SJCRH30 (cell line): ENCODE measurements at places on chromosomes 3 and 15.

DNA sequence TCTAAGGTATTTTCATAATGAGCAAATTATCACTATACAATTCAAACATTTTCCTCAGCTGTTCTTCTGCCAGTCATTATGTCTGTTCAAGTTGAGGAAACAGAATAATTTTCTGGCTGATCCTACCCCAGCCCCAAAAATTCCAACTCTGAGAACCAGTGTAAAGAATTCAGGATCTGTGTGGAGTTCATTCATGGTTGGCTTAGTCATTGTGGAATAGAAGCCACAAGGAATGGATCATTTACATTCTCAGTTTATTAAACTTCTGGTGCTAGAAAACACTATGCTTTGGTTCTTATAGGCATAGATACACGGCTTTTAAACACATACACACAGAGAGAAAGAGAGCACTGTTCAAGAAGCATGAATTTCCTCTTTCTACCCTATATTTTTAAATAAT, 134.6 kb downstream of the CMSS1 start:
- peak; percentile 87 for DNase-seq

DNA sequence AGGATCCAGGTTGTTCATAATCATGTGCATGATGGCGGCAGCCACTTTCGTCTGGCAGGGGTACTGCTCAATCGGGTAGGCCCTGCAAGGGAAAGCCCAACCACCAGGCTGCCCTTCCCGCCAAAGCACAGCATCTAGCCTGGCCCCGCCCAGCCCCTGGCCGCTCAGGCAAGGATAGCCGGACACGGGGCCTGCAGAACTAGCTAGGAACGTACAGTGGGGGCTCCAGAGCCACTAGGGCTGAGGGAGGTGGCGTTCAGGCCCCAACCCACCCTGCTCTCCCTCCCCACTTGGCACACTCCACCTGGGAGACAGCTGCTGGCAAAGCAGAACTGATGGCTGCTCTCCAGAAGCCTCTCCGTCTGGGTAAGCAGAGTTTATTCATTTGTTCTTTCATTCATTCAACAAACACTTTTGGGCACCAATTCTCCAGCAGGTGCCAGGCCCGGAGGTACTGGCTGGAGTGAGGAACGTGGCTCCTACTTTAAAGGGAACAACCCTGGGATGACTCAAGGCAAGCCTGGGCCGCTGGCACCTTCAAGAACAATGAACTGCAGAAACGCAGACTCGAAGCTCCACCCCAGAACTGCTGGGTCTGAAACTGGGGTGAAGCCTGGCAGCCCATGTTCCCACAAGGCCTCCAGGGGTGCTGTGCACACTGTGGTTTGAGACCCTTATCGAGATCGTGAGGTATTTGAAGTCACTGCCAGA, 7.8 kb downstream of the UROC1 start:
- no peak for DNase-seq

DNA sequence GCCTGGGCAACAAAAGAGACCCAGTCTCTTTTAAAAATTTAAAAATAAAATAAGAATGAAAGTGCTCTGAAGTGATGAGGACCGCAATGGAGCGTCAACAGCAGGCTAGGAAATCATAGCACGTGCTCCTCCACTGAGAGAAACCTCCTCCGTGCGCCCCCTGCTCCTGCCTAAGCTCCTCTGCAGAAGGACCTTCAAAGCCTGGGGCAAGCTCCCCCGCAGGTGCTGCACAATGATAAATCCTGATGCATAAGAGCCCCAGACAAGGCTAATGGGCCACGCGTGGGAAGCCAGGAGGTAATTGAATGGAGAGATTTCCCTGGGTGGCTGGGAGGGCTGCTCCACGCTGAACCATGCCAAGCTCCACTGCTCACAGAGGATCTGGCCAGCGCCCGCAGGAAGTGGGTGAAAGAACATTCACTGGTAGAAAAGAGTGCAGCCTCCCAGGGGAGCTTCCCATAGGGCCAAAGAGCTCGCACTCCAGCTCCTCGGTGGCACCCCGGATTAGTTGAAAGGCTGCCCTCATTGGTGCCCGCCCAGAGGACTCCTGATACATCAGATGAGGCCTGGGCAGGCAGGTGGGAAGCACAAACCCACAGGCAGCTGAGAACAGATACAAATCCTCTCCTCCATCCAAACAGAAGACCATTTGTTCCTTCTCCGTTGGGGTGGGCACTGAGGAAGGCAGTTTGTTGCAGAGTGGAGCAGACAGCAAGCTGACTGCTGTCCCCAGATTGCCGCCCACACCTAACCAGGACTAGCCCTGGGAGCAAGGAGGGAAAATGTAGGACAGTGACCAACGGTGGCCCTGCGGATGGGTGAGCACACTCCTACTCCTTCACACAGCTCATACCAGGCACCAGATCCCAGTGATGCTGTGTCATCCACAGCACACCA, 52.5 kb downstream of the CPN2 start:
- DNase-seq = no peak

DNA sequence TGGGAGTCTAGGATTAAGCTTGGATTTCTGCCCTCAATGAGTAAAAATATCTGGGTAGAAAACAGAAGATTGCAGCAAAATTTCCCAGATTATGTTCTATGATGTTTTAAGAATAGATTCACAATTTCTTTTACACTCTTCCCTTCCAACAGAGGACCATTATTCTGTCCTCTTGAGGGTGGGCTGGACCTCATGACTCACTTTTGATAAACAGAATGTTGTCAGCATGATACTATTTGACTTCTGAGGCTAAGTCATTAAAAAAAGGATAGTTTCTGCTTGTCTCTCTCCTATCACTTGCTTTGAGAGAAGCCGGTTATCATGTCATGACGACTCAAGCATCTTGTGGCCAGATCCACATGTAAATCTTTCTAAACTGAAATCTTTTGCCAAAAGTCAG, 396.2 kb upstream of the CDIN1 start:
- DNase-seq = no peak

- DNase-seq = no peak
Measured at GRCh38 chr3:71355862-71356261, 227.7 kb downstream of the FOXP1 start.

DNA sequence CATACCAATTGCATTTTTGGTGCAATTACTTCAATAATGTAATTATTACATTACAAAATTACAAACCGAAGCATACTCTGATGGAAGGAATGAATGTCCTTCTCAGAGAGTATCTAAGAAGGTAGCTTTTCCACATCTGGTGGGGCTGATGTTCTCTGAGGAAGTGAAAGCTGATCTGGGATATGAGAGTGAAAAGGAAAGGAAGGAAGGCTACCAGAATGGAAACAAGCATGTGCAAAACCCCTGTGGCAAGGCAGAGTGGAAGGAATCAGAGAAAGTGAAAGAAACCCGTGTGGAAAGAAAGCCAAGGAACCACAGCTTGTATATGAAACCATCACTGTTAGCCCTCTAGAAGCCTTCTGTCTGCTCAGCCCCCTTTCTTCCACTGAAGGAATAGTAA, 35.3 kb upstream of the GOLGA8A start:
- DNase-seq = no peak

GRCh38 chr3:47871389-47871788, 68.5 kb downstream of the DHX30 start:
- DNase-seq = no peak

- no peak for DNase-seq
Measured at GRCh38 chr3:114378760-114379159, 84.9 kb downstream of the TIGIT start.

DNA sequence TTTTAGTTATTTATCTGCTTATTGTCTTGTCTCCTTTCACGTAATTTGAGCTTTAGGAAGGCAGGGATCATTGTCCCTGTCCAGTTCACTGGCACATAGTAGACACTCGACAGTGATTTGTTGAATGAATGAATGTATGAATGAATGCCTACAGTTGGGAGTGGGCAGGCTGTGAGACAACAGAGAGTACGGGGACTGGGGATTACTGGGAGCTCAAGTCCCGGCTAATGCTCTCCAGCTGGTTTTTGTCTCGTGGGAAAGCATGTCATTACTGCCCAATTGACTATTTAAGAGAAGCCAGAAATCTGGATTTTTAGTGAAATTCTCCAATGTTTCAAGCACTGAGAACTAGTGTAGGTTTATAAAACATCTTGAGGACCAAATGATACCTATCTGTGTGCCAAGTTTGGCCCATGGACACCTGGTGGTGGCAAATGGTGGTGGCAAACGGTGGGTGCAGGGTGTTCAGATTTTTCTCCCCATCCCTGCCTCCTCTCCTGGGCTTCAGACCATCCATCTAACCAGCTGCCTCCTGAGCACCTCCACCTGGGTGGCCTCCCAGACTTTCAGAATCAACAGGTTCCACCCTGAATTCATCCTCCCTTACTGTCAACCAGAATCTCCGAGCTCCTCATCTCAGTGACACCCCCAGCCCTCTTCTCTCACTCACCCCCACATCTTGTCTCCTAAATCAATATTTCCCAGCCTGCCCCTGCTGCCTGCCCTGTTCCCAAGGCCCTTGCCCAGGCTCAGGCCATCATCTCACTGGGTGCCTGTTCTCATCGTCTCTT, 36.2 kb upstream of the TRH start:
- DNase-seq = no peak

DNA sequence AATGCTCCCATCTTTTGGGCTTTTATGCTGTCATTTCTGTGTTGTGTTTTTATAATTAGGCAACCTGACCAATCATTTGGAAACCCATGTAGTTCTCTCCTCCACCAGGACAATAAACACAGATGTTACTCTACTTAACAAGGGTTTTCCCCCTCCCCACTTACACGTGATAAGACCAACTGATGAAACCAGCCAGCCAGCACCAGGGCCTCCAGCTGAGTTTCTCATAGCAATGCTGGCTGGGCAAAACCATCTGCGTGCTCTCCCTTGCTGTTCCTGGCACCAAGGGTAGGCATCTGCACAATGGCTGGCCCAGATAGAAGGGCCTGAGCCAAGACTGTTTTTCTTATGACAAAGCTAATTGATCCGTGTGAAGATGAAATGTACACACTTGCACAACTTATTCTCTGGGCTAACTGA, 310.4 kb downstream of the PLCL2 start:
- DNase-seq = no peak

DNA sequence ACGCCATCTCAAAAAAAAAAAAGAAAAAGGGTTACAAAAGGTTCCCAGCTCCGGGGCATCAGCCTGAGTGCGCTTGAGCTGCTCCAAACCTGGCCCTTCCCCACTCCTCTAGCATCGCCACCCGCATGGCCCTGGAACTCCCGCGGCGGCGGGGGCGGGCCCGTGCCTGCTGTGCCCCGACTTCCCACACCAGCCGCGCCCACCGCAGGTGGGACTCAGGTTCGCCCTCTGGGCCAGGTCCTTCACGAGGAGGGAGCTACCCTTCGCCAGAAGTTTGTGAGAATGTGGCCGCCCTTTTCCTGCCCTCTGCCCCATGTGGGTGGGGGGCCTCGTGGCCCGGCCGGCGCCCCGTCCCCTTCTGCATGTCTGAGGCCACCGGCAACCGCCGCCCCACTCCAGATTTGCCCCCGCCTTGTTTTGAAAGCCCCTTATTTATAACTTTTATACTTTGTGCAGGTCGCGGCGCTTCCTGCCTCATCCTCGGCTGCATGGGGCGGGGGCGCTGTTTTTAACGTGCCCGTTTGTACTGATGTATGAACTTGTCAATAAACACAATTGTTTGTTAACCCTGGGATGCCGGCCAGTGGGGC, 507 bp upstream of the JMJD7 start:
- DNase-seq = no peak

- DNase-seq = no peak
Measured at GRCh38 chr3:138046085-138046484, 36.1 kb downstream of the CLDN18 start.

DNA sequence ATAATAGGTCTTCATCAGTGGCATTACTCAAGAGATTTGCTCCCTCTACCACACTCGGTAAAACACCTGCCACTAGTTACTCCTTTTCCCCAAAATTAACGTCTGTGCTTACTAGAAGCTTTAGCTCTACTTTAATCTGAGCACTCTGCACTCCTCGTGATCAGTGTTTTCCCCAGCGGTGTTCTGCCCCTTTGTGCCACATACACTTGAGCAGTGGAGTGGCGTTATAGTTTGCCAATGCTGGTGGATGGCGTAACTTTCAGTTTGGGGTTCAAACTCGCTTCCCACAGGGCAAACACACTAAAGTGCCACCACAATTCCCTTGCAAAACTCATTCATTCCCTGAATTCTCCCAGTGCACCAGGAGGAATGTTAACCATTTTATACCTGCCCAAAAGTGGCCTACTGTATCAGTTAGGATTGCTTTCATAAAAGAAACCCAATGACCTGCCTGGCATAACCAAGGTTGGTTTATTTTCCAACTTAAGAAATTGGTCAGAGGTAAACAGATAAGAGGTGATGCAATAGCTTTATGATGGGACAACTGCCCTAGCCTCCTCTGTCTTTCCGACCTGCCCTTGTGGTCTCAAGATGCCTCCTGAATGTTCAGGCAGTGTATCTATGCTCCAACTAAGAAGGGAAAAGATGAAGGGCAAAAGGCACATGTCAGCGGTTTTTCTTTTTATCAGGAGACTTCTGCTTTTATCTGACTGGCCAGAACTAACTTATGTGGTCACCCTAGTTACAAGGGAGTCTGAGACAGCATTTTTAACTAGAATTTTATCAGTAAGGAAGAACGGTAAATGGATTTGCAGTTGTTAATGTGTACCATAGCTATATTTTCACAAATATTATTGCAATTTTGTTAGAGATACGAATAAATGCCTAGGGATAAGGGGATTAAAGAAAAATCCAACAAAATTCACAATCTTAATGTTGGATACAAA, 83.9 kb downstream of the FSIP1 start:
- no peak for DNase-seq

- DNase-seq = no peak
Measured at GRCh38 chr15:88606070-88606794, 14.9 kb upstream of the AEN start.

GRCh38 chr3:94175677-94176076, 112.8 kb downstream of the NSUN3 start:
- DNase-seq = no peak

DNA sequence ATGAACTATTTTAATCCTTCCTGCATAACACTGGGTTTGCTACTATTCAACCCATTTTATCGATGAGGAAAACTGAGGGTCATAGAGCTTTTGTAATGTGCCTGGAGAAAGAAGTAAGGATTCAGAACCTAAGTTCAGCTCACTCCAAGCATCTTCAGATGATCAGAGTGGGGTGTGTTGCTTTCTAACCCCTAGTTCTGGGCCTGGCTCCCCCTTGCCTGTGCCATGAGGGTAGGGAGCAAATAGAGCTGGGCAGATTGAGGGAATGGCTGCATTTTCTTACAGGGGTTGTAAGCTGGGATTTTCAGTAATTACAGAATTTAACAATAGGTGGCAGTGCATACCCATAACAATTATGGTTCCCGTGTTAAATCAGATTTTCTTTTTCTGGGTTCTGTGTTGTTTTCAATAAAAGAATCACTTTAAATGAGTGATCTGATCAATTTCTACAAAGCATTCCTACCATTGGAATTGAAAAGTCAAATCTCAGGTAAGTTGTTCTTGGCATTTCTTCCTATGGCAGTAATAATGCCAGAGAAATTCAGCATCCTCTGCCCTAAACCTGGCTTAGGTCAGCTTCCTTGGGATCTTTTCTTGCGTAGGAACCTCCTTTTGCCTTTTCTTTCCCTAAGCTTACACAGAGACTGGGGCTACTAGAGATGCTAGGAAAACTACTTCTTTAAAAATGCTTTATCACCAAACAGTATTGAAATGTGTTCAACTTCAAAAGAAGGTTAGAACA, 103.8 kb upstream of the IL12A start:
- DNase-seq = peak; percentile 62
